ENCODE measurements at places on chromosomes 5 and 9. TPM values are rescaled to one million over a fixed set of nuclear protein-coding genes. Genes with fewer than 3 reads are reported as not detected.

- peak; percentile 9 for DNase-seq
Observed at GRCh38 chr5:100595152-100595811, 60.1 kb downstream of the FAM174A start.

The ADGRD2 gene
- total RNA-seq, result not detected

DNA sequence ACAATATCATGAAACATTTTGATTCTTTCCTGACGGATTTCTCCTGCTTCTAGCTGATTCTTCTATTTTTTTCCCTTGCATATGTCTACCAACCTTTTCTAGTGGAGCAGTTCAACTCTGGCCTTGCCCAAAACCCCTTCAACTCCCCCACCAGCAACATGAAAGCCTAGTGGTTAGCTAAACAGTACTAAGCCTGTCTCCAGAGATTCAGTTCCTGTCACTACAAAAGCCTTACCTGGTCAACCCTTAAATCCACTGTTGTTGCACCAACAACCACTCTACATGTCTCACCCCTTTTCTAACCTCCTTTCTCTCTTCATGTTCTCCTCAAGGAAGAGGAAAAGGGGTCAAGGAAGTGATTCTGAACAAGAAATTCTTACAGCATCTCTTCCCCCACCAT, 74.8 kb upstream of the PIK3R1 start:
- no peak for DNase-seq

DNA sequence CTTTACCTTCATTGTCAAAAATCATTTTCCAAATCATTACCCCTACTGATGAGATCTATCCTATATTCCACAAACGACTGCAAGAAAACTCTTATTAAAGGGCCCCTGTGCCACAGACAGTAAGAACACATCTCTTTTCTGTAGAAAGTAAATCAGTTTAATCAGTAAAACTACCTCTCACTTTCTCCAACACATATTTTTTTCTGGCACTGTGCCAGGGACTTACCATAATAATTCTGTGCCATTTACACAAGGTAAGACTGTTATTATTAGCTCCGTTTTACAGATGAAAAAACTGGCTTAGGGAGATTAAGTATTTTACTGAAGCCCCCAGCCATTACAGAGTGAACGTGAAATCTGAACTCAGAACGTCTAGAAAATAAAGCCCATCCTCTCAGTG, 587.0 kb upstream of the COX7C start:
- DNase-seq, result no peak

- DNase-seq, result no peak
Observed at GRCh38 chr9:135810806-135811575, 96.4 kb downstream of the CAMSAP1 start.

The SLC45A2 gene
- total RNA-seq, result 0.13 TPM

- no peak for DNase-seq
Observed at GRCh38 chr9:15189481-15189880, 117.5 kb downstream of the TTC39B start.

- DNase-seq, result no peak
Observed at GRCh38 chr5:33267801-33268200, 173.0 kb upstream of the TARS1 start.

DNA sequence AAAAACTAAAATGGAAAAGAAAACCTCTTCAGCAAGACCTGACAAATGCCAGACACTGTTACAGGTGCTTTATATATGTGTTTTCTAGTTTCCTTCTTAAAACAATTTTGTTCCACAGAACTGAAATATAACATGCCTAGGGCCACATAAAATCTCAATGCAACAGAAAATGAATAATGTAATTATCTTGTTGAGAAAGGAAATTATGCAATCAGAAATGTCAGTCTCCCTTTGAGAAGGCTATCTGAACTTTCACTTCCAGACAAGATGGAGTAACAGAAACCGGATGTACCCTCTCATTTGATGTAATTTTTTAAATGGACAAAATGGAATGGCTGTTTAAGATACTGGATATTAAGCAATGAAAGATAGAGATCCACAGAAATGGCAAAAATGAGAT, 79.2 kb downstream of the AGTPBP1 start:
- no peak for DNase-seq

DNA sequence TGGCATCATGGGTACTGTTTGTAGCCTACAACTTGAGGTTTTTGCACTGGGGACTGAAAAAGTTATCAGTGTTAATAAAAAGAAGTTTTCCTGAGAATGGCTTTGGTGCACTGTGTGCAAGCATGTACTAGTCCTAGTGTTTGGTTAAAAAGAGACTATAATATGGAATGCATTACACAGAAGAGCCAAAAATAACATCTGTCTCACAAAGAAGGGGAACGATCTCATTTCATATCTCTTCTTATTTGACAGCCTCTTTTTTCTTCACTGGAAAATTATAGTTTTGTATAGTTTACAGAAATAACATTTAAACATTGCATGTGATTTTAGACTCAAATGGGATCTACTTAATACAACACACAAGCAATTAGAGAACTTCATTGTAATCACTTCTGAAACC, 127.0 kb upstream of the GDNF start:
- no peak for DNase-seq

GRCh38 chr5:3350781-3351180, 244.9 kb upstream of the IRX1 start:
- no peak for DNase-seq

DNA sequence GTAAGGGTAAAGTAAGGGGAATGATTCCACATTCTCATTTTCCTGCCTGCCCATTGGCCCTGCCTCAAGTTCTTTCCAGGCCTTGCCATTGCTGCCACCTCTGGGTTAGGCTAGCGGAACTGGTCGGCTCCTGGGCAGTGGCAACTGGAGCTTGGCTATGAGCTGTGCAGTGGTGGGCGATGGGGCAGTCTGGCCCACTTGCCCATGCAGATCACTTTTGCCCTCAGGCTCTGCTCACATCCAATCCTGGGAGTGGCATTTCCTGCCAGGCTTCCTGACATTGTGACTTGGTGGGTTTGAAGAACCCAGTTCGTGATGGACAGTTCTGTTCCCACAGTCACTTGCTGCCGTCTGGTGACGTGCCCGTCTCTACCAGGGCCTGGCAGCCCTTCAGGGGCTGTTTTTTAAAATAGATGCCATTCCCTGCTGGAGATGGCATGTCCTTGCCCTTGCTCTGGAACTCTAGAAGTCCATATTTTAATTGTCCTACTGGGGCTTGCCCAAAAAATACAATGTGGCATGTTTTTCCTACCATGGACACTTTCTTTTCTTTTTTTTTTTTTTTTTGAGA, 86.1 kb downstream of the FGF18 start:
- no peak for DNase-seq

GRCh38 chr9:68705531-68706362, 707 bp downstream of the PIP5K1B start:
- peak; percentile 49 for DNase-seq

GRCh38 chr9:133067813-133068212, 6.0 kb downstream of the CEL start:
- no peak for DNase-seq

- DNase-seq, result no peak
Observed at GRCh38 chr5:54563083-54563761, 45.7 kb downstream of the SNX18 start.

- peak; percentile 73 for DNase-seq
Observed at GRCh38 chr5:149828161-149829011, 98.3 kb downstream of the PPARGC1B start.

Measured in K562 (cell line).